ENCODE measurements at places on chromosomes 6 and 20.
A peak's percentile ranks its signal among the peaks of the same experiment; 100 is the strongest.

DNA sequence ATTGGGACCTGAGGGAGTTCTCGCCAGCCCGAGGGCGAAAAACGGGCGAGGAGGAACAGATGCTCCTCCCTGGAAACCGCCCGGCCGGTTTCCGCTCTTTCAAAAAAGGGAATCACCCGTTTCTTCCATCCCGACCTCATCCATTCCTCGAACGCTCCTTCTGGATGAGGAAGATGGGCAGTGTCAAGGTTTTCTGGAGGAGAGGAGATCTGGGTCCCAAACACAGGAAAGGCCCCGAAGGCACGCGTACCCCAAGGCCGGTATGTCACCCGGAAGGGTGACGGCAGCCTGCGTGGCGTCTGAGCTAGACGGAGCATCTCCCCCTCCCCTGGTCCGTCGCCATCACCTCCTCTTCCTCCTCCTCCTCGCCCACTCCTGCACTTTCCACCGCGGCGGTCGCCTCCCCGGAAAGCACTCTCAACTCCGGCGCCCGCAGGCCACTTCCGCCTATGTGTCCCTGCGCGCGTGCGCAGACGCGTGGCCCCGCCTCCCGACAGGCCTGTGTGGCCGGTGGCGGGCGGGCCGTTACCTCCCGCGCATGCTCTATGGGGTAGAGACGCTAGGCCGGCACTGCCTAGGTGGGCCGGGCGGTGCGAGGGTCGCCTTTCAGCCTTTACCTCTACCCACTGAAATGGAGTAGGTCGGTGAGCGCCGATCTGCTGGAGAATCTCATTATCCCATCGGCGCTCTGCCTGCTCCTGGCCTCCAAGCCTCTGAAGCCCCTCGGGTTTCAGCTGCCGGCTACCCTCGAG lies at the start of gene SLC35B3:
Gene SLC35B3, minus strand, starts transcription at position 453 of the 752 bp plus-strand sequence.
- peak; percentile 89 for DNase-seq

DNA sequence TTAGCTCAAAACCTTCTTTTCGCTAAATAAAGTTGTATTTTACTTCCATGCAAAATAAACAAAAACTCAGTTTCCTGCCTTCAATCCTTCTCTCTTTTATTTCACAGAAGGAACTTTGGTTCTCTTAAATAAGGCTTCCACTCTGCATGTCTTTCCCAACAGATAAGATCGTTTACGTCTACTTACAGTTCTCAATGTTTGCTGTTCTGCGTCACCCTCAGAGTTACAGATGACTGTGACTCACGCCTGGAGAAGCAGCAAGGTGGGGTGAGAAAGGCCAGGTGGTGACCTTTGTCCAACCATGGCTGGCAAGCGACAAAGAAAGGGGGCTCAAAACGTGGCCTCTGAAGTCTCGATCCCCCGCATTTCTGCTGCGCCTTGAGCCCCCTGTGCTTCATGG lies 51.4 kb upstream of the RPS6KA2 start:
- DNase-seq = no peak

- DNase-seq = no peak
Measured at GRCh38 chr6:3456898-3457709, at the start of gene SLC22A23. TSS of gene SLC22A23 (minus strand) at chr6:3457050. CDS start at chr6:3456559, 491 bp downstream.

GRCh38 chr6:157206359-157206815 lies 116.9 kb downstream of the TMEM242 start:
- DNase-seq = no peak

DNA sequence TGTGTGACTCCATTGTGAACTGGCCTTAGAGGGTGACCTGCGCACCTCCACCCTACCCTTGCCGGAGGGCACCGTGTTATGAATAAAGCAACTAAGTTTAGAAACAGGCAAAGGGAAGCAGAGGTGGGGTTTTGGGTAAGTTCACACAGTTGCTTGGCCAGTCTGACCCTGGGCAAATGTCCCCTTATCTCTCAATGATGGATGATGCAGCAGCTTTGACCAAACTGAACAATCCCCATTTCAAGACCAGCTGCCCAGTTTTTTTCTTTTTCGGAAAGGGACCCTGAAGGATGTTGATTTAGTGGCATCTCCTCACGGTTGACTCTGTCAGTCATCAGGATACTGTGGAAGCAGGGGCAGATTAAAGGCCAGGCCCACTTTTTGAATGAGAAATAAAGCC lies 68.7 kb upstream of the PRDM1 start:
- DNase-seq = no peak

- DNase-seq = no peak
Measured at GRCh38 chr20:49478754-49479689, 3.4 kb downstream of the KCNB1 start.

- DNase-seq = no peak
Measured at GRCh38 chr6:89372506-89372901, 20.0 kb upstream of the UBE2J1 start.

- no peak for DNase-seq
Measured at GRCh38 chr6:110618591-110619267, 142.3 kb upstream of the SLC22A16 start.

DNA sequence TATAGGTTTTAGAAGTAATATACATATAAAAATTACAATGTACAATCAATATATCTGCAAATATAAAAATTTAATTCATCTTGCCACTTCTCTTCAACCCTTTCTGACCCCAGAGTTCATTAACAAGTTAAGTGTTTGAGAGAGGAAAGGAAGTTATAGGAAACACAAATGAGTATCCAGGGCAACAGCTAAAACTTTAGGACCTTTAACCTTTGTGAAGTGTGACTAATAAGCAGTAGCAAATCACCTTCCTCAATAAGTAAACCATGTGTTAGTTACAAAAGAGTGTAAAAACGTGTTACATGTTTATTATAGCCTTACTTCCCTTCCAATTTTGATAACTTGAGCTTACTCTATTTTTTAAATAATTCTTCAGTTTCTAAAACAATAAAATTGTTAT lies 73.4 kb upstream of the SIM1 start:
- DNase-seq = no peak

- no peak for DNase-seq
Measured at GRCh38 chr6:11632231-11632630, 94.7 kb downstream of the TMEM170B start.

DNA sequence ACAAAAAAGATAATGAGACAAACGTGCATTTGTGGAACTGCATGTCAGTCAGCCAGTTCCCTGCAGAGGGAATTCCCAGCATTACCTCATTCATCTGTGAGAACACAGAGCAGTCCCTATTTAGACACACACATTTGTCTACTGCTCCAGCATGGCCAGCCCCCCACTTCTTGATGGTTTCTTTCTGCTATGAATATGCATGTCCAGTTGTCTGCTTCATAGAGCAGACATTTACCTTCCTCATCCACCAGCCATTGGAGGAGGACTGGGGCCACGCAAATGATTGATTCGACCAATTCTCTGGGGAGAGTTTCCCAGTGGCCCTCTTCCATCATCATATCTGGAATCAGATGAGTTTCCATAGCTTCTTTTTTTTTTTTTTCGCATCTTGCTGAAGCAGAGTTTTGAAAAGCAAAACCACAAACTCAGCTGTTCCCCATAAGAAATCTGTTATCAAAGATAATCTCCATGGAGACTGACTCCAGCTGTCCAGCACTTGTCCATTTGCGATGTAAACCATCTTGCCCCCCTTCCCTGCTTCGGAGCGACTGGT lies 11.8 kb downstream of the ENPP1 start:
- DNase-seq = peak; percentile 52

DNA sequence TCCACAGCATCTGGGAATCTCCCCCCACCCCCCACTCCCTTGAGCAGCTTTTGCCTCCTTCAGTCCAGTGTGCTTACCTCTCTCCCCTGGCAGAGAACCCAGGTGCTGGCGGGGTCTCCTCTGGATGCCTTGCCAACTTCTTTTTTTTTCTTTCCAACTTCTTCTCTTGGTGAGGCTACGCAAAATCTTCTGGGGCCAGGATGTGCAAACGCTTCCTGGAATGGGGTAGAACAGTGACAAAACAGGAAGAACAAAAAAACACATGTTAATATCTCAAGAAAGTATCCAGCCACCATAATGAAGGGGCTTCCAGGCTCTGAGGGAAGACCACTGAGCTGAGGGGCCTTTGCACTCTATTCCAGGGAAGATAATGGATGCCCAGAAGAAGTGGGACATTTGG lies 53.9 kb upstream of the DDR1 start:
- no peak for DNase-seq

DNA sequence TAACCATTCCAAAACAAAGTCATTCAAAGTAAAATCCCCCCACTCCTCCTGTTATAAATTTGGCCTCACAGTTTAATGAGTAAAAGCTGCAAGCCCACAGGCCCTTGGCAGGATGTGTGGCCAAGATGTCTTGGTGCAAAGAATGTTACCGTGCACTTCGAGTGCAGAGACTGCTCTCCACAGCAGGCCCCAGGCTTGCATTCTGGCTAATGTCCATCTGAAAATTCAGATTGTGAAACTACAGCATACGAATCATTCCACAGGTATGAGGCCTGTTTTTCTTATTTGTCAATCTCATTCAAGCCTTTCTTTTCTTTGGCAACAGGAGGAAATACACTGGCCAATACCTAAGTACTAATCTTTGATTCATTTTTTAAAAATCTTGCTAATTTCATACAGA lies 7.1 kb downstream of the RPS6KA2 start:
- DNase-seq = peak; percentile 71

DNA sequence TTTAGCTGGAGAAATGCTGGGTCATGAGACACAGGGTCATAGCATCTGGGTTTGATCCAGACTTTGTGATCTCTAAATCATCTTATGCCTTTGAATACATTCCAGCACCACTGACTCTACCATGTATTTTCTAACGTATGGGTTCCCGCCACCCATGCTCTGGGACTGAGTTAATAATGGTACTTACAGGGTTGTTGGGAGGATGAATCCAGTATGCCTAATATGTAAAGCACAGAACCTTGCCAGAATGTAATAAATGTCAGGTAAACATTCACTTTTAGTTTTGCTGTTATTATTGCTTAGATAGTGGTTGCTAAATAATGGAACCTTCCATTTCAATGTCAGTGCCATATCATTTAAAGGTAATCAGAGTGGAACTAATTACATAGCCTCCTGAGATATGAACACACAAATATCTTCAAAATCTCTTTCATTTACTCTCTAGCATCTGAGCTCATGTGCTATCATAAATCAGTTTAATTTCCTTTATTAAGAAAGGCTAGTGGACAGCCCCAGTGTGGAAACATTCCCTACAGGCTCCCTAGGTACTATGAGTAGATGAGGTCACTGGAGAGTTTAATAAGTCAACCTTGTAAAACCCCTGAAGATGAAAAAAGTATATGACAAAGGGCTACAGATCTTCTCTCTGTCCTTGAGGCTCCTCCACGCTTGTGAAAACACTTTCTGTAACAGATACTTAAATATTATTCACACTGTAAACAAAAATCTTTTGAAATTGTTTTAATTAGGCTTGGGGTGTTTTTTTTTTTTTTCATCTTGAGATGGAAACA lies 226.6 kb downstream of the ALDH8A1 start:
- DNase-seq = no peak

DNA sequence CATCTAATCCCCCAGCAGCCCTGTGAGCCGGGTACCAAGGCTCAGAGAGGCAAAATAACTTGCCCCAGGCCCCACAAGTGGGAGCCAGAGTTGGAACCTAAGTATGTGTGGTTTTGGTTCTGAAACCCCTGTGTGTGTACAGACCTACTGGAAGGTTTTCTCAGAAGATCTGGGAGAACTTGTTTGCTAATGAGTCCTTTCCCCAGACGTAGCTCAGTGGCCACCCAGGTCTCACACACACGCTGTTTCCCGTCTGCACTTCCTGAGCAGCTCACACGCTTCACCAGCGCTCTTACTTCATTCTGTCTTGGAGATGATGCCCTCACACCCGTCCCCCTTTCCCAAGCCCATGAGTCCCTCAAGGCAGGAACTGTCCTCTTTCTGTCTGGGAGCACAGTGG lies 8.2 kb downstream of the CCN5 start:
- DNase-seq = no peak

- DNase-seq = no peak
Measured at GRCh38 chr6:134352786-134353480, 35.0 kb upstream of the SGK1 start.

DNA sequence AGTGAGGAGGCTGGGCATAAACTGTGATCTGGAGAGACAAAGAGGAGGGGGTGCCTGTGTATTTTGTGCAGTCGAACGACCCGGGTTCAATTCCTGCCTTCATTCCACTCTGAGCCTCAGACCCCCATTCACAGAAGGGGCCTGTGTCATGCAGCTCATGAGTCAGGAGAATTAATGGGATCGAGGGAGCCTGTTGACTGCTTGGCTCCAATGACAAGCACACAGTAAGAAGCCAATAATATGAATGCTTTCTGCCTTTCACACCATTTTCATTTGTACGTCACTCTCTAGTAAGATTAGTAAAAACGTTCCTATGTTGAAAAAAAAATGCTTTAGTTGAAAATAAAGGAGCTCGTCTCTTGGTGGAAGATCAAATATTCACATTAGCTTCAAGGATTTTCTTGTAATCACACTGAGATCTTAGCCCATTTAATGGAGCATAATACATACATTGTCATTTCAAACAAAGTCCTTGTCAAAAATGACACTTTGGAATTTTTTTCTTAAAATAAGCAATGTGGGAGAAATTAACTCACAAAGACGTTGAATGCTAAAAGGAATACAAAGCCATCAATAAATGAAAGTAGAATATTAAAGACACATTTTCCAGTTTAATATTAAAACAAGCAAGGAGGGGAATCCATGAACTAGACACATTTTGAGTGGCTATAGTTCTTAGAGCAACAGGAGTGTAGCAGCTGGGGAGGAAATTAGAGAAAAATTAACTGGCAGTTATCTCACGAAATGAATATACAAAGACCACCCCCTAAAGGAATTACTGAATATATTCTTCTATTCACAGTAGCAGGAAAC lies 246.7 kb upstream of the AFDN start:
- no peak for DNase-seq

DNA sequence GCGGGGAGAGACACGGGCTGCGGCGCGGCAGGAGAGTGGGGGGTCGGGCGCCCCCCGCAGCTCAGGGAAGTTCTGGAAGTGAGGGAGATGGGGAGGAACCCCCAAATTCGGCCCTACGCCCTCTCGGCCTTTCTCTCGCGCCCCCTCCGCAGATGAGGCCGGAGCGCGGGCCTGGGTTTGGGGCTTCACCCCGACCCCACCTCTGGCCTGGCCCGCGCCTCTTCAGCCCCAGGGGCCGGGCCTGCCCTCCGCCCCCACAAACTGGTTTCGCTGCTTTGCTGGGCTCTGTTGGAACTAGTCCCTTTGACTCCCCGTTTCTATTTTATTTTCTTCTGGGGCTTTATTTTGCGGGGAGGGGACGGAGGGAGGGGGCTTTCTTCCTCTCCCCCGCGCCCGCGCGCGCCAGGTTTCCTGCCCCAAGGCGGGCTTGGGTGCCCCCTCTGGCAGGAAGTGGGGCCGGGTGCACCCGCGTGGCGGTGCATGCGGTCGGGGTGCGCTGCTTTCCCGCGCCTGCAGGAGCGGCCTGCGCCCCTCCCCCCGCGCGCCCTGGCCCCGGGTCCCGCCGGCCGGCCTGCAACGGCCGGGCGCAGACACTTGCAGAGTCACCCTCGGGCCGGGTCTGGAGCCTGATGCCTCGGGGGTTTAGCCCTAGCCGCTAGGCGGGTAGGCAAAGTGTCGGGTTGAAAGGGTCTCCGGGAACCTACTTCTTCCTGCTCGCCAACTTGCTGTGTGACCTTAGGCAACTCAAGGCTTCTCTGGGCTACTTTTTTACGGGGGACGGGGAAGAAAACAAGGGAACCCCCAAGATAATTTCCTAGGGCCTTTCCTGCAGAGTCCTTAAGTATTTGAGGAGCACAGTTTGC lies 1.3 kb downstream of the HMGA1 start:
- DNase-seq = no peak

GRCh38 chr6:33700391-33701050 lies 11.0 kb downstream of the UQCC2 start:
- DNase-seq = peak; percentile 13
